RPMI7951 (cell line): ENCODE measurements at places on chromosomes 7 and 10. TPM values are rescaled to one million over a fixed set of nuclear protein-coding genes. Genes with fewer than 3 reads are reported as not detected.

GRCh38 chr10:107477266-107477665 lies 312.8 kb upstream of the SORCS1 start:
- DNase-seq, result no peak

GRCh38 chr7:90455163-90456030 lies 14.0 kb upstream of the PTTG1IP2 start:
- peak; percentile 54 for DNase-seq

GRCh38 chr7:122092964-122093797 lies 50.9 kb downstream of the AASS start:
- DNase-seq, result peak; percentile 65

GRCh38 chr7:111232249-111233084 lies 141.5 kb downstream of the LRRN3 start:
- DNase-seq, result peak; percentile 23

GRCh38 chr7:33156441-33156840 lies 27.1 kb downstream of the BBS9 start:
- DNase-seq, result no peak

- no peak for DNase-seq
These were observed 23.7 kb downstream of the NKX6-2 start for GRCh38 chr10:132762267-132762666.

GRCh38 chr7:2920956-2921652 lies 77.0 kb upstream of the GNA12 start:
- no peak for DNase-seq

GRCh38 chr10:3033925-3034324 lies 33.4 kb upstream of the PFKP start:
- DNase-seq, result no peak

- DNase-seq, result peak; percentile 14
These were observed 125.8 kb downstream of the TPST1 start for GRCh38 chr7:66330961-66331360.

DNA sequence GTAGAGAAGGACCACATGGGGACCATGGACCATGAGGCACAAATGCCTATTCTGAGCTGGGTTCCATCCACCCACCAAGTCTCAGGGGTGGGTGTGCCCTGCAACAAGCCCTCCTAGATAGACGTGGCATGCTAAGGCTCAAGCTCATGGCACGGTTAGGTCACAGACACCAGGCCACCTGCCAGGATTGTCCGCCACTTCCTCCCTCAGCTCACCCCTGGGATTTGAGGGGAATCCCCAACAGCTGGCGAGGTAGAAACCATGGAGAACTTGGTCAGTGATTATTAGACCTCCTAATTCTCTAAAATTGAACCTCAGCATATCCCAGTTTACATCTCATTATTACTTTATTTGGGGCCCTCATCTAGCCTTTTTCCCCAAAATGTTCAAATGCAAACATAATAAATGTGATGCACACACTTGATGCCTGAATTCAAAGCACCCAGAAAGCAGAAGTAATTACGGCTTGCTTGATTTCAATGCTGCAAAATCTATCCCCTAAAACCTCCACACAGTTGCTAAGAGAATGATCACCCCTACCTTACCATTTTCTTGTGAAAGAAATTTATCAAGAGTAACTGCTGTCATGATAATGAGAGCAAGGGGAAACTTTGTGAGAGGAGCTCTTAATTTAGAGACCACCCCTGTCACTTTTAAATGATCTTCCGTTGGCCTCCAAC lies 366.6 kb upstream of the PFKP start:
- DNase-seq, result no peak

- peak; percentile 47 for DNase-seq
These were observed 20.7 kb downstream of the COX15 start for GRCh38 chr10:99711129-99711719.

- peak; percentile 34 for DNase-seq
These were observed 15.4 kb downstream of the CTBP2 start for GRCh38 chr10:125144693-125145623.

GRCh38 chr7:130822642-130823041 lies 88.6 kb upstream of the KLF14 start:
- peak; percentile 71 for DNase-seq

DNA sequence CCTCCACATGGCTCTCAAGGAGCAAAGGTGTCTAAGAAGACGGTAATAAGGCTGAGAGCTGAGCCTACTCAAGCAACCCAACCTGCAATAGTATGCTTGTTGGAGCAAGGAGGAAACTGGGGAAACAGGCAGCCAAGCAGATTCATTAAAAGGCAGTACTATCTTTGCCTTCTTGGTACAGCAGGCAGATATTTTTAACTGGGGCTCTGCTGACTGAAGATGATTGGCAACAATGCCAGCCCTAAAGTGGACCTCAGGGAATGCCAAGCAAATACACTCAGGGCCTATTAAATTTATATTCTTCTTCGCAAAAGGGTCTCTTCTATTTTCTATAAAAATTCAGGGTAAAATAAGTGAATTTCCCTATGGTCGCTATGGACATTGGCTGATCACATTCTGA lies 109.4 kb upstream of the PCGF5 start:
- DNase-seq, result no peak

GRCh38 chr7:110974441-110974840 lies 116.5 kb upstream of the LRRN3 start:
- no peak for DNase-seq

DNA sequence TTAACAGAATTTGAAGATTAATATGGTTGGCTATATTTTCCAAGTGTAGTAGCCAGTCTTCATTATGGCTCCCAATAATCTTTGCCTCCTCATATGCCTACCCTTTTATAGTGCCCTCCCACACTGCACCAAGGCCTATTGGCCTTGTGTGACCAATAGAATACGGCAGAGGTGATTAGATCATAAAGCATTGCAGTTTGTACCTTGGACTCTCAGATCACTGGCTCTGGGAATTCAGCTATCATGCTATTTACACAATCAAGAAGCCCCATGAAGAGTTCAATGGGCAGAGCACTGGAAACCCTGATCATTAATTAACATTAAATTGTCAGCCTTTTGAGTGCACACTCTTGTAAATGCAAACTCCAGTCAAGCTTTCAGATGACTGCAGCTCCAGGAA lies 154.5 kb upstream of the MAGI2 start:
- DNase-seq, result no peak

DNA sequence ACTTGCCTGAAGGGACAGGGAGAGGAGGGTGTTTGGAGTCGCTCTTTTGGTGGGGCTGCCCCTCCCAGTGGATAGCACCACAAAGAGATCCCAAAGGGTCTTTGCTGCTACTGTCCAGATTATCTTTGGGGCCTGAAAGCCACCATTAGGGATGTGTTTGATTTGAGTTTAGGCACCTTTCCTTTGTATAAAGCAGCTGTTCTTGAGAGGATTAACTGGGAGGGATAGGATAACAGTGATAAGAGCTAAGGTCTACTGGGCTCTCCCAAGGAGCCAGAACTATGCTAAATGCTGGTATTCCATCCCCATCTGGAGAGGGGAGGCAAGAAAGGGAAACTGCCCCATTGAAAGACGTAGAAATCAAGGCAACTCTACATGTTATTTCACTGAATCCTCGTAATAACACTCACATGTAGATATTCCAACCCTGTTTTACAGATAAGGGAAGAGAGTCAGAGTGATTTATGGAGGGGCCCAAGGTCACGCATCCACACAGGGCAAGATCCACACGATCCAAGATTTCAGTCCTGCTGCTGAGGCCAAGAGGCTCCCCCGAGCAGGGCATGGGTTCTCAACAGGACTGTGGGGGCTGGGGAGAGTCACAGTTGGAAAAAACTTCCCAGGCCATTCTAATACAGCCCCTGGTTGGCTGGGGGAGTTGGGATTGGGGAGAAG lies 11.1 kb upstream of the TCF7L2 start:
- no peak for DNase-seq

GRCh38 chr10:80579849-80580637 lies 42.3 kb downstream of the SH2D4B start:
- no peak for DNase-seq

DNA sequence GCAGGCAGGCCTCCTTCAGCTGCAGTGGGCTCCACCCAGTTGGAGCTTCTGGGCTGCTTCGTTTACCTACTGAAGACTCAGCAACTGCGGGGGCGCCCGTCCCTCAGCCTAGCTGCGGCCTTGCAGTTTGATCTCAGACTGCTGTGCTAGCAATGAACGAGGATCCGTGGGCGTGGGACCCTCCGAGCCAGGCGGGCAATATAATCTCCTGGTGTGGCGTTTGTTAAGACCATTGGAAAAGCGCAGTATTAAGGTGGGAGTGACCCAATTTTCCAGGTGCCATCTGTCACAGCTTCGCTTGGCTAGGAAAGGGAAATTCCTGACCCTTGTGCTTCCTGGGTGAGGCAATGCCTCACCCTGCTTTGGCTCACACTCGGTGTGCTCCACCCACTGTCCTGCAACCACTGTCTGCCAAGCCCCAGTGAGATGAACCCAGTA lies 159.2 kb upstream of the FOXP2 start:
- DNase-seq, result no peak

DNA sequence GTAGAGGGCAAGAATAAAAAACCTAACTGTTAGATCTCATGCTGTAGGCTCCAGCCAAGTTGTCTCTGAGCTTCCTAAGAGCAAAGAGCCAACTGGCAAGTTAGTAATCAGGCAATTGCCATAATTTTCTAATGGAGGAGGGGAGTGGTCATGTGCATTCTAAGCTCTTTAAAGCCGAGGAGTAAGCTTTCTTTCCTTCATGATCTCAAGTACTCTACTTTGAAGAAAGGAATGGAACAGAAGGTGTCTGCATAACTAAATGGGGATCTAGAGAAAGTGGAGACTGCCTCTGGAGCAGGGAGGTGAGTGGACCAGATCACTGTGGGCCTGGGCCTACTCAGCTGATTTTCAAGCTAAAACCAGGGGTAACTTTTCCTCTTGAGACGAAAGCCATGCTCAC lies 37.7 kb upstream of the TOMM7 start:
- no peak for DNase-seq

DNA sequence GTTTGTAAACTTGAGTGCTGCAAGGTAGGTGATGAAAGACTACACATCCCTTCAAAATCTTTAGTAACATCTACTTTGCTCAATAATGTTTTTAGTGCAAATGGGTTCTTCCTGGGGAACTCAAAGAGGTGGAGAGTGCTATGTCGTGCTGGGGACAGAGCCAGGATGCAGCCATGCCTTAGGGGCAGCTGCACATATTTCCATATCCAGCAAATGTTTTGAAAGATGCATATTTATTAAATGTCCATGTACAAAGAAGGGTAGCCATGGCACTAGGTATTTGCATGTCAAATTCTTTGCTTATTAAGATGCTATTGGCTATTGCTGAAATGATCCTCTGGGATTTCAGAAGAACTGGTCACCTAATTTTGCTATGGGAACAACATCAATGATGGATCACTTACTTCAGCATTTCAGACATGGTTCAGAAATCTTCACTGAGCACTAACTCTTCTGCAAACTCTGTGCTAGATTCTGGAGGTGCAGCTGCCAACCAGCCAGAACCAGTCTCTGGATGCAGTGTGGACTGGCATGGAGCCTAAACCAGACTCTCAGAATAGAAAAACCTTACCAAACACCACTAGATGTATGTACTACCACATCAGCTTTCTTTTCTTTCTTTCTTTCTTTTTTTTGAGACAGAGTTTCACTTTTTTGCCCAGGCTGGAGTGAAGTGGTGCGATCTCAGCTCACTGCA lies 31.7 kb upstream of the DNMBP start:
- DNase-seq, result no peak

DNA sequence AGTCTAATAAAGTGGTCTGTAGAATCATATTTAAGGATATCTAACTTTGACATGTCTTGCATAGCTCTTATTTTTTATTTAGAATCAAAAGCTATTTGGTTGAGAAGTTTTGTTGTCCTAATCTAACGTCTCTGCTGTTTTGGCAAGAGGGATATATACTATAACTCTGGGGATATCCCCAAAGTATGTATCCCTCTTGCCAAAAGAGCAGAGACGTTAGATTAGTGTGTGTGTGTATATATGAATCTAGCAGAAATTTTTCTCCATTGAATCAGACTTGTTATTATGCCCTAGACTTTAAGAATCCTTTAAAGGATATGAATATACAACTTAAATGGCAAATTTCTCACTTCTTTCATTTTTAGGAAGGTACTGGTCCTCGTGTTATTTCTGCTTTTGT lies 9.6 kb downstream of the SMC3 start:
- no peak for DNase-seq

- DNase-seq, result no peak
These were observed 237.4 kb downstream of the BAMBI start for GRCh38 chr10:28914701-28915100.

GRCh38 chr7:147911201-147911601 lies 679.4 kb upstream of the C7orf33 start:
- no peak for DNase-seq

DNA sequence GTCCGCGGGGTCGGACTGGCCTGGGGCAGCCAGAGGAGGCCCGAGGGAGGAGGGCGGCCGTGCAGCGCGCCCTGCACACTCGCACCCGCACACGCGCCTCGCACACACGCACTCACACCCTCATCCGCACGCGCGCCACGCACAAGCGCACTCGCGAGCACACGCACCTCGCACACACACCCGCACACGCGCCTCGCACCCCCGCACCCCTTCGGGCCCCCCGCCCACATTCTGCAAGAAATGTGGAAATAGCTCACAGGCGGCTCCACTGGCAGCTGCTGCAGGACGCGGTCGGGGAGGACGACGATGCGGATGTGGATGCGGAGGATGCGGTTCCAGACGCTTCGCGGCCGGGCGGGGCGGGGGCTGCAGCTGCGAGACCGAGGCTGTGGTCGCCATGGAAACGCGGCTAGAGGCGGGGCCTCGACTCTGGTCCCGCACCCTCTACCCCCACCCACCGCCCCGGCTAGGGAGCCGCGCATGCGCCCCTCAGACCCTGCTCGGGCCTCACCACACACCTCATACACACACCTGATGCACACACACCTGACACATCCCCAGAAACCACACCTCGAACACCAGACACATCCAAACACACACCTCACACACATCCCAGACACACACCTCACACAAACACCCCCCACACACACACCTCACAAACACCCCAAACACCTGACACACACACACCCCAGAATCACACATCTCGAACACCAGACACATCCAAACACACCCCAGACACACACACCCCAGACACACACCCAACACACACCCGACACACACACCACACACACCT lies at the start of gene CALY:
TSS of gene CALY (minus strand) at position 320 of the 793 bp plus-strand sequence. CDS start 7,907 bp downstream, outside the sequence.
- DNase-seq, result no peak

- no peak for DNase-seq
These were observed 5.3 kb downstream of the DYDC1 start for GRCh38 chr10:80351220-80351619.

GRCh38 chr7:35760143-35760745 lies 40.6 kb upstream of the SEPTIN7 start:
- DNase-seq, result no peak

- no peak for DNase-seq
These were observed 33.8 kb upstream of the SFMBT2 start for GRCh38 chr10:7444551-7445121.

HABP2 gene
- total RNA-seq, result not detected in 2 replicates

HOXA4 gene
- total RNA-seq, result 4.3 and 9.7 TPM in 2 replicates

ITPRID1 gene
- not detected in 2 replicates for total RNA-seq

CPED1 gene
- total RNA-seq, result 28.2 and 33.6 TPM in 2 replicates

ABCA13 gene
- 0.10 and 0.48 TPM in 2 replicates for total RNA-seq

SPAG6 gene
- not detected in 2 replicates for total RNA-seq

SPDYE6 gene
- total RNA-seq, result 0.24 TPM in 1 of 2 replicates, not detected in the other

KAZALD1 gene
- total RNA-seq, result 8.1 and 11.4 TPM in 2 replicates

DGKB gene
- not detected in 2 replicates for total RNA-seq

MORN4 gene
- 2.2 and 3.7 TPM in 2 replicates for total RNA-seq
